ENCODE measurements at places on chromosomes 6 and 20.
A peak's percentile ranks its signal among the peaks of the same experiment; 100 is the strongest.

DNA sequence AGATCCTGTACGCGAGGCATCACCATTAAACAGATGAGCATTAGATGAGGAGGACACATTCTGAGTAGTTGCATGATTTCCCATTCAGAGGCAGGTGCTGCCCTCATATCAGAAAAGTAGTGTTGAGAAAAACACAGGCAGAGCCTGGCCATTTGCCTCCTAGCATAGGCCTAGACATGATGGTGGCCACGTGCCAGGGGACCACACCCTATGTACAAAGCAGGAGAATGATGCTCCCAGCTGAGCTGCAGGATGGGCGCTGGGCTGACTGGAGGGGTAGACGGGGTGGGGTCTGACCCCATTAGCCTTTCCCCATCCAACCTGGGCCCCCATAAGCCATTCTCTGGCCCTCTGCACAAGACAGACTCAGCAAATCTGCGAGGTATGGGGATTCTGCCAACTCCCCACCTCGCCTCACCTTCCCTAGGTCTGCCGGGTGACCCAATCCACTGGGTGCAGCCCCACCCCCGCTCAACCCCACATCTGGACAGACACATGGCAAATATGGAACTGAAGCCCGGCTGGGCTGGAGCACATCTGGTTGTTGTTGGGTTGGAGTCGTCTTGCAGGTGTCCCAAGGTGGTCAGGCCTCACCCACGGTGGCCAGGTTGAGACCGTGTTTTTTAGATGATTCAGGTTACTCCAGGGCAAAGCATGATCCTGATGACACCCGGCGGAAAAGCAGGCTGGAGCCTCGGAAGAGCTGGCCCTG lies 13.9 kb downstream of the PI16 start:
- DNase-seq = peak; percentile 62

DNA sequence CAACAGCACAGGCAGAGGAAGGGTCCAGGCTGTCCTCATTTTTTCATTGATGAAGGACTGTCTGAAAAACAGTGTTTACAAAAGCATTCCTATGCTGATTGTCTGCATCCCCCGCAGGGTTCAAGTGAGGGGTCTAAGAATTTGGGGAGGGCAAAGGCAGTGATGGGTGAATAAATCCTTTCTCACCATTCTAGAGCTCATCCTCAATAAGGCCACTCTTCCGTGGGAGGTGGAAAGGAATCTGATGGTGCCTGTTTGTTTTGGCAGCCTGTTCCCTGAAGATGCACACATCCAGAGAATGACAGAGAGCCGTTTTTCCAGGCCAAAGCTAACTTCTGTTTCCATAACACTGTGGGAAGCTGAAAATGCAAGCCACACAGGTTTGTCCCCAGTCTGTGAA lies 164.5 kb downstream of the MOXD1 start:
- no peak for DNase-seq

DNA sequence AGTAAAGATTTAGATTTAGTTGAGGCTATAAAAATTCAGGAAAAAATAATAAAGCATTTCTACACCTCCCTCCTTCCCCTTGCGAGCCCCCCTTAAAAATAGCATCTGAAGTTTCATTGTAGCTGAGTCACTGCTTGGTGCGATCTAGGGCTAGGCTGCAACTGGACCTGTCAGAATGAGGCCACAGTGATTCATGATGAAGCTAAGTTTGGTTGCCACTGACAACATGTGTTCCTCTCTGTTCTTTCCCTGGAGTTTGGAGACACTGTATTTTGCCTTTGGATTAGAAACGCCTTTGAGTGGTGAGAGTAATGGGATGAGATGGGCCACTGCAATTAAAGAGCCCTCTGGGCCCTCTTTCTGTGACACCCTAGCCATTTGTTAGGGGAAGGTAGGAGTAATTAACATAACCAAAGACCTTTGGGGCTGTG lies 334.1 kb downstream of the NRN1 start:
- no peak for DNase-seq

GRCh38 chr6:88517737-88518136 lies 351.6 kb upstream of the CNR1 start:
- DNase-seq = no peak

GRCh38 chr6:111848262-111848812 lies 24.9 kb downstream of the FYN start:
- peak; percentile 12 for DNase-seq

- DNase-seq = no peak
Measured at GRCh38 chr6:64507661-64508060, 872.1 kb downstream of the PHF3 start.

DNA sequence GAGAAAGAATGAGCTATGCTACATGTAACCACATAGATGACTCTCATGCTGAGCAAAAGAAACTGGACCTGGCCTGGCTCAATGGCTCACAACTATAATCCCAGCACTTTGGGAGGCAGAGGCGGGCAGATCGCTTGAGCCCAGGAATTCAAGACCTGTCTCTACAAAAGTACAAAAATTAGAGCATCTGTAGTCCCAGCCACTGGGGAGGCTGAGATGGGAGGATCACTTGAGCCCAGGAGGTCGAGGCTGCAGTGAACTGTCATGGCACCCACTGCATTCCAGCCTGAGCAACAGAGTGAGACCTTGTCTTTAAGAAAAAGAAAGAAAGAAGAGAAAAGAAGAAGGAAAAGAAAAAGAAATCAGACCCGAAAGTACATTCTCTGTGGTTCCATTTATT lies 41.7 kb downstream of the NCR2 start:
- no peak for DNase-seq

DNA sequence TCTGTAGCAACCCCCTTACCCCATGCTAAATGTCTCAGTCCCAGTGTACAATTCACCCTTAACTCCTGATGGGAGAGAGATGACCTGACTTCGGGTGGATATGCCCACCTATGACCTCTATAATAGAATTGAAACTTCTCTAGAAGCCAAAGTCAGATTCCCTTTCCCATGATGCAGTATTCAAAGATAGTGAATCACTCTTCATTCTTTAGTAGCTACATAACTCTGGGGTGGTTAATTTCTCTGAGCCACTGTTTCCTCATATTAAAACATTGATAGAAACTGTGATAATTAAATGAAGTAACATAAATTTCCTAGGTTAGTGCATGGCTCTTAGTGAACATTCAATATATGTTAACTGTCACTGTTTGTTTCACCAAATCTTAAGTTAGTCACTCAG lies 500.4 kb downstream of the COL12A1 start:
- no peak for DNase-seq

- DNase-seq = no peak
Measured at GRCh38 chr6:30981942-30982772, 1.4 kb upstream of the MUC21 start.

- no peak for DNase-seq
Measured at GRCh38 chr6:128474933-128475332, 45.5 kb downstream of the PTPRK start.

DNA sequence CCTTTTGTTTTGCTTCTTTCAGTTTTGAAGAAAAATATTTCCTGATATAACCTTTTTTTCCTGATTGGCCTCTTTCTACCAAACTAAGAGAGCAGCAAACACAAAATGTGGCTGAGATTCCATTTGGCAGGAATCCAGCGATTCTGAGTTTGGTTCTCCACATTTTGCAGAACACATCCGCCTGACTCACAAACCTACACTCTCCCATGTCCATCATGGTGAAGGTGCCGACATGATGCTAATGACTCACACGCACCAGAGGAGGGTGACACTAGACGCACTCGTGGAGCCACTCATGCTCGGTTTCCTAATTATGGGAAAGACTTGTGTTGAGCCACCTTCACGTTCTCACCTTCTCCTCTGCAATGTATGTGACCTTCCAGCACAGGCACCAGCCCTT lies 45.9 kb upstream of the DUSP22 start:
- no peak for DNase-seq

DNA sequence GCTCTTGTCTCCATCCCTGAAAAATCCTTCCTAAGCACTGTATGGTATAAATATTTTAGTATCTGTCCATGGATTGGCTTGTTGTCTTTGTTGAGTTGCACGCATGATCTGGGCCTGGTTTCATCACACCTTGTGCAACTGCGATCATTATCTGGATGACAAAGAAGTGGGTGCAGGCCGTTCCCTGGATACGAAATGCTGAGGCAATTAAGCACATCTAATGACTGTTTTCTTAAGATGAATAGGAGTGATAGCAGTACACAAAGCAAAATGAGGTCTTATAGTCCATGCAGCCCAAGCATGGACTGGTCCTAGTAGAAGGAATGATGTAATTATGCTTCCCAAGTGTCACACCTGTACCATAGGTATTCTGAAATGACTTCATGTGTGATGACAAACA lies 47.8 kb downstream of the SLC35D3 start:
- DNase-seq = no peak

DNA sequence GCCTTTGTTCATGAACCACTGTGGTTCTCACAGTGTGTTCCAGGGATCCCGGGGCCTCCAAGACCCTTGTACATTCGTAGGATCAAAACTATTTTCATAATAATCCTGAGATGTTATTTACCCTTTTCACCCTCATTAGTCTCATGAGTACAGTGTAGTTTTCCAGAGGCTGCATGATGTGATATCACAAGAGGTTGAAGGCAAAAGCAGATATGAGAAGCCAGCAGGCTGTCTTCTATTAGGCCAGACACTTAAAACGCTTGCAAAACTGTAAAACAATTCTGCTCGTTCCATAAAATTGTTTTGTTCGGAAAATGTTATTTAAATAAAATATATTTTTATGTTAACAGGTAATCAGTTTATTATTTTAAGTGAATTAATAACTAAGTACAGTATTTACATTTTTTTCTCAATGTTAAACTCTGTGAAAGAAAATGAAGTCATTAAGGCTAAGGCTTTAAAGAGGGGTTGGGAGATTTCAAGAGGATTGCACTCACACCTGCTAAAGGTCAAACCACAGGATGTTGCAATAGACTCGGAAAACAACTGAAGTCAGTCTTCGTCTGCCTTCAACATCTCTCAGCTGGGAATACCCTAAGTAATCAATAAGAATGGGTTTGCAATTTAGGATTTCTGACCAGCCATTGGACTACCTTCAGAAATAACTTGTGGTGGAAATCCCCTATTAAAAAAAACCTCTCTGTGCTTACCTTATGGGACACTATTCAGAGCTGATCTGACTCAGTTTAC lies 474.2 kb downstream of the KIF16B start:
- DNase-seq = no peak

DNA sequence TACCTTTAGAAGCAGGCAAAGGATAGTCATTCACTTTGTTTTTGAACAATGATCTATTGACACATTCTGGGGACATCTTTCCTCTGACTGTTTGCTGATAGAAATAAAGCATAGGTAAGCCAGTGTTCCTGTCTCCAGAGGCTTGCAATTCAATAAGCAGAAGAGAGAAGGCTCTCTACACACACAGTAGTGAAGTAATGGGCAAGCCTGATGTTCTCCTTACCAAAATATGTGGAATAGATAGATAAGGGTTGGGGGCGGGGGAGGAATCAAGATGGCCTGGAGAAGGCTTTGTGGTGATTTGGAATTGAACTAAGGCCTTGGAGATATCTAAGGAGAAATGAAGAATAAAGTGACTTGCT lies 27.3 kb downstream of the PAQR8 start:
- DNase-seq = no peak

- DNase-seq = no peak
Measured at GRCh38 chr6:160156842-160157241, 35.2 kb downstream of the SLC22A1 start.

DNA sequence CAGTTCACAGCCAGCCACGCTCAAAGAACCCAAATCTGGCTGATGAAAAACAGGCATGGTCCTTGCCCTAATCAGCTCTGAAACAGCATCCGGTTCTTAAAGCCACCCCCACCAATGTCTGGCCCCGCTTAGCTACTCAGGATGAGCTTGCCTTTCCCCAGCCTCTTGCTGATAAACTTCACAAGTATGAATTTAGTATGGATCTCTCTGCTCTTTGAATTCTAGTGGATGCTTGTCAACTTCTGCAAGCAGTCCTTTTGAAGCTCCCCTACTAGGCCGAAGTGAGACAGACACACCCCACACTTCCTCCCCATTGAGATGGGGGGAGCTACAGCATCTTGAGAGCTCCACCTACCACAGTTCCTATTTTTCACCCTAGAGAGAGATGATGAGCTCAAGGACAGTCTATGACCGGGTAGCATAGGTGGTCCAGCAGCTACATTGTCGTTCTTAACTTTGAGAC lies 36.7 kb downstream of the EBF4 start:
- DNase-seq = no peak

DNA sequence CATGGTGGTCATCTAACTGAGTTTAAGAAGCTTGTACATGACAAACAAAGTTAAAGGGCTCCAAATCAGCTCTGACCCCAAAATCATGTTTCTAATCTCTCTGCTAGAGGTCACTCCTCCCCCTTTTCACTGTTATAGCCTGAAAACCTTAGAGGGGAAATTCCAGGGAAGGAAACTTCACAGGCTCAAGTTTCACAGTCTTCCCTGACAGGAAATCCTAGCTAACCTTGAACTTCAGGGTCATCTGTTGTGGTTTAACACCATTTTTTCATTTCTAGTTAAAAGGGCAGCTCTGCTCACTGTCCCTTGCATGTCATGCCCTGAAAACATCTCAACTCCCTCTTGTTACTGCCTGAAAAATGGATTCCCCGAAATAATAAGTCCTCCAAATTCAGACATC lies 104.4 kb upstream of the BMP2 start:
- DNase-seq = no peak

DNA sequence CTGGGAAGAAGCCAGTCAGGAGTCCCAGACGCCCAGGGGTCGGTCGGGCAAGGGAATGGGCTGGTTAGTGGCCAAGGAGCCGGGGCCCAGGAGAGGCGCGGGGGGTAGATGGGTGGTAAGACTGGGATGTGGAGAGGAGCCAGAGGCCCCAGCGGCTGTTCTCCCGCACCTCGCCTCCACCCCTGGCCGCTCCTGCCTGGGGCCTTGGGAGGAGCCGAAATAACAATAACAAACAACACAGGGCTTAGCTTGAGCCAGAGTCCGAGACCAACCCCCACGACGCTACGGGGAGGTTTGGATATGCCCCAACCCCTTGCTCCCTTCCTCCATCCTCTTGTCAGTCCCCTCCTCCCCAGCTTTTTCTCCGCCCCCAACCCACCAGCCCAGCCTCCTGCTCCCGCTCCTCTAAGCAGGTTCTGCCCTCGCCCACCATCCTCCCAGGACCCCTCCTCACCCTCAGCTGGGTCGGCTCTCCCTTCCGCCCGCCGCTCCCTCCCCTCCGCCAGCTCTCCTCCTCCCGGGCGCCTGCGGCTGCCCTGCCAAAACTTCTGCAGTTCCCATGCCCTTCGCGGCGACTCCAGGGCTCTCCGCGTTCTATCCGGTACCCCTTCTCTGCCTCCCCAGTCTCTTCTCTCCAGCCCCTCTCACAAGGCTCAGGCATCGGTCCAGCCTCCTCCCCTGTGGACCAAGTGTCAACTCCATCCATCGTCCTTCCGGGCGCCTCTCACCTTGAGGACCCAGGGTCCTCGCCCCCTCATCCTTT lies 1.1 kb downstream of the RNF39 start:
- no peak for DNase-seq

DNA sequence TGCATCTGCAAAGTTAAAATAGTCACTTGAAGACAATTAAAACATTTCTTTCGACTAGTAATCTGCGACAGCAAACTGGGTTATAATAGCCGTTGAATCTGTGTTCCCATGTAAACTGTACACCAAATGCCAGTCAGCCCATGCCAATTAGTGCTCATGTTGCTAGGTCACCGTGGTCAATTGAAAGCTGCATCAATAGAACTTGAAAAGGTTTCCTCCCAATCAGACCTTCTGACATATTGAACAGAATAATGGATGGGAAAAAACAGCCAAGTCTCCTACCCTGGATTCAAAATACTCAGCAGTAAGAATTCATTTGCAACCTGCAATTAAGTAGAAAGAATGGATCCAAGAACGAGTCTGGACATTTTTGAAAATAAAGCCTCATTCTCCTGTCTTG lies 11.2 kb downstream of the NKX2-4 start:
- DNase-seq = no peak

Data from erythroblast (primary cell).